ENCODE measurements at places on chromosomes 2 and 18.

DNA sequence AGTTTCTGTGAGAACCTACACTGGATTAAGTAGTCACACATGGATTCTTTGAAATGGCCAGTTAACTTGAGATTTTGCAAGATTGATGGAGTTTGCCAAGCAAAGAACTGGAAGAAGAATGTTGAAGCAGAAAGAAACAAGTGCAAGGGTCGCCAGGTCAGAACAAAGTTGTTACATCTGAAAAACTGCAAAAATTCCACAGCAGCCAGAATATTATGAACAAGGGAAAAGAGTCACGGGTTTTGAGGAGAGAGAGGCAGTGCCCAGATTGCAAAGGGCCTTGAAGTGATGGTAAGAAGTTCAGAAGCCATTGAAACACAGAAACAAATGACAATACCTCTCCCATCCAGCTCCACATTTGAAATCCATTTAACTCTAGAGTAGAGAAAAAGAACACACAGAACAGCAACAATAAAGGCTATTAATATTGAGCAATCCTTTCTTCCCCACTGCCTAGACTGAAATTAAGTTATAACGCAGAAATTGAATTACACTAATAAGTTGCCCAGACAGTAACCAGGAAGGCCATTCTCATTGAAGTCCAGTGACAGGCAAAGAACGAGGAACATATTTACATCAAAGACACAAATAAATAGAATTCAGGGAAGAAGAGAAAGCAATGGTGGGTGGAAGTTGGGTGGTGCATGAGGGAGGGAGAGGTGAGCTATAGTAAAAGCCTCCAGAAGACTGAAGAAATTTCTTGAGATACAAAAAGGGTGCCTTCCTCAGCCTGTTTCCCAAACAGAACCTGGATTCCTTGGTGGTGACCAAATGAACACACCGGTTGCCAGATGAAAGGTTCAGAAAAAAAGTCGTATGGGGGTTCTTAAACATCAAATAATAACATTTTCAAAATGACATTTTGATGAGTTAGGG, 80.6 kb downstream of the ARHGAP15 start:
- DNase-seq: no peak

GRCh38 chr2:175383286-175383685, 201.8 kb upstream of the ATP5MC3 start:
- no peak for DNase-seq

- no peak for DNase-seq
Observed at GRCh38 chr2:238173692-238174091, 14.9 kb downstream of the ERFE start.

- no peak for DNase-seq
Observed at GRCh38 chr18:11654736-11655605, 34.1 kb upstream of the GNAL start.

All from NCI-H526 treated with DMSO at 0.1 percent for 48 hours (cell line).